ENCODE measurements at places on chromosomes 5 and 9.

DNA sequence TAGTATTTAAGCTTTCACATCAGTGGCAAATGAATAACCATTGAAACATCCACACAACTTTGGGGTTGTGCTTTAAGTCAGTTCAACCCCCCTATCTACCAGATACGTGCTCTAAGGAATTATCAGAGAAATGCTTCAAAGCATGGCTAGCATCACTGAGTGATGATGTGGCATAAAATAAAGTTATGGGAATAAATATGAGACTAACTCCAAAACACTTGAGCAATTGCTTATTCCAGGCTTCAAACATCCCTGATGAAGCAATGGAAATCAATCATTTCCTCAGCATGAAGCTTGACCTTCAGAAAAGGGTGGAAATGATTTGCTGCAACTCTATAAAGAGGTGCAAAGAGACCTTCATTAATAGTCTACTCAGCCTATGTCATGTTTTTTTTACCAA, 292.0 kb upstream of the SMC2 start:
- no peak for DNase-seq

DNA sequence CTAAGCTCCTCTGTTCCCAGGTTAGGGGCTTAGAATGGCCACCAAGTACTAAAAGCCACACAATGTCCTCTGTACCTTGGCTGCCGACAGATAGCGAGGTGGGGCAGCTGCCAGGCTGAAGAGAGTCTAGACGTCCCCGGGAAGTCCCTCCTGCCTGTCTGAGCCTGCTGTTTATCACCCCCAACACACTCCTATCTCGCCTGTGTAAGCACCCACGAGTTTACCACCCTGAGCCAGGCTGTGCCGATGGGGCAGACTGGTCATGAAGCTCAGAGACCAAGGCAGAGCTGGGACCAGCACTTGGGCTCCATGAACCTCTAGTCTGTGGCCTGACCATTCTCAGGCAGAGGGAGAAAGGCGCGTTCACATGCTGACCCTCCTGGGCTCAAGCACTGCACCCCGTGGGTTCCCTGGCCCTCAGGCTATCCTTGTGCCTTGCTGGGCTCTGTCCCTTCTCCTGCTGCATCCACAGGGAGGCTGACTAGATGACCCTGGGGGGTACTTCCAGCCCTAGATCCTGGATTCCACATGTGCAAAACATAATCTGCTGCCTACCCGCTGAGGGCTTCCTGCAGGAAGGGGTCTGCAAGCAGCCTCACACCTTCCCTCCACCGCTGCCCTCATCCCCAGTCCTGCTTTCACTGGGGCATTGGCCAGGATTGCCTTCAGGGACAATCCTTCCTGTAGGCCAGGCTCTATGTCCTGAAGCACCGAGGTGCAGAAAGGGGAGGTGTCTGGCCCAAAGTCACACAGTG, 18.6 kb upstream of the SLC25A51 start:
- no peak for DNase-seq

DNA sequence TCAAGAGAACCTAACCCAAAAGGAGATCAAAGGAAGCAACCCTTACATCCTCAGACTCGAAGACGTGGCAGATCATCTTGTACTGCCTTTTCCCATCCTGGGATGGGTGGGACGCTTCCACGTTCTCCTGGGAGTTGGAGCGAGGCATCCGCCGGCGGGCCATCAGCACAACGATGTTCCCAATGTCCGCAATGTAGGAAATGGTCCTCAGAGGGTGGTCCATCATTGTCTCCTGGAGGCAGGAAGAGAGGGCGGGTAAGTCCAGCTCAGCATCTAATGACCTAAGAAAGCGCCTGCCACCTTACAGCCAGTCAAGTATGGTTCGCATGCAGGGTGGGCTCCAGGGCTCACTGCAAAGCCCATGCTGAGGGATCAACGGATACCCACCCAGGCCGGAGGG, 131.2 kb downstream of the ENTREP1 start:
- DNase-seq = no peak

GRCh38 chr9:131610231-131610761, 65.0 kb downstream of the PRRT1B start:
- DNase-seq = peak; percentile 79

GRCh38 chr5:132773114-132773513, 3.9 kb downstream of the SEPTIN8 start:
- DNase-seq = no peak

DNA sequence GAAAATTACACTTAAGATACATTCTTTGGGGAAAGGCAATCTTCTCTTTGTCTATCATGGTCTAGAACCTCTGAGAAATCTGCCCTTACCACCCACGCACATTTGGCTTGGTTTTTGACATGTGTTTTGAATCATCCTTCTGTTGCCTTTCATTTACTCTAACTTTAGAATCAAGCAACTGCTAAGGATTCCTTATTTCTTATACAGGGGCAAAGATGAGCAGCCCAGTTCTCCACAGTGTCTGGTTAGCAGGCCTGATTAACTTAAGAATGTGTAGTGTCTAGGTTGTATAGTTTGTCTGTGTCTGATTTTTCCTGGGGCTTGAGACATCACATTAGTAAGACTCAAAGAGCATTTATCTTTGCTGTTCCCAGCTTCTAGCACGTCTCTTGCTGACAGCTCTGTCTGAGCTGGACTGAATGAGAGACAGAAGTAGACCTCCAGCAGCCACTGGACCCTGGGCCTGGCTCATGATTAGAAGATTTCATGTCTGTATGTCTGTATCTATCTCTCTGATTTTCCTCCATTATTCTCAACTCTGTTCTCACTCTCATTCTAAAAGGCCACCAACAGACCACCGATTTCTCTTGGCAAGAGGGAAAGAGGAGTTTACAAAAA, 31.8 kb upstream of the PCA3 start:
- no peak for DNase-seq

DNA sequence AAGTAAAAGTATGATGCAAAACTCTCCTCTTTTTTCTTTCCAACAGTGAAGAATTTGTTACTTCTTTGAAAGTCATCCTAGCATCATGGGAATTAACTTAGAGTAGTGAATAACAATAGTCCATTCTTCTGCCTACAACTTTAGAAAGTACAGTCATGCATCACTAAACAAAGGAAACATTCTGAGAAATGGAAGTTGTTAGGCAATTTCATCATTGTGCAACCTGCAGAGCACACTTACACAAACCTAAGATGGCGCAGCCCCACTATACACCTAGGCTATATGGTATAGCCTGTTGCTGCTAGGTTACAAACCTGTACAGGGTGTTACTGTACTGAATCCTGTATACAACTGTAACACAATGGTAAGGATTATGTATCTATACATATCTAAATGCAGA, 1209.3 kb upstream of the C9orf72 start:
- no peak for DNase-seq

All from D341Med (cell line).